Activated naive CD4-positive, alpha-beta T cell treated with anti-CD3 and anti-CD28 coated beads, Interleukin-2, amount 50 U/mL, for 16 hours (primary cell): ENCODE measurements at places on chromosomes 3 and 15.

GRCh38 chr15:26224266-26224665 is 361.1 kb upstream of the ATP10A start:
- no peak for DNase-seq

DNA sequence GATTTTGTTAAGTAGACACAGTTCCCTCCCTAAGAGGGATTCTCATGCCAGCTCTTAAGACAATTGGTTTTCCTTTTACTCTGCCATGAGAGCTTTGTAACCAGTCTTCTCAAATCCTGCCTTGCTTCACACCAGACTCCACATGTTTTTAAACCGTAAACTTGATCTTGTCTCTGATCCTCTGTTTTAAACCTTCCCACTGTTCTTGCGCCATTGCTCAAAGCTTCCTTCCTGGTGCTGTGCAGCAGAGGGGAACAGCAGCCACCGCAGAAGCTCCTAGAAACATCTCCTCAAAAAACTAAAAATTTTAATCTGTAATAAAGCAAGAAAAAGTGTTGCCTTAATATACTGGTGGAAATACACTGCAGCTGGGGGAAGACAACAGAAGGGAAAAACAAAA is 154.5 kb upstream of the SATB1 start:
- DNase-seq = no peak

- DNase-seq = no peak
These were observed 41.9 kb upstream of the SLC6A1 start for GRCh38 chr3:10950476-10951294.

DNA sequence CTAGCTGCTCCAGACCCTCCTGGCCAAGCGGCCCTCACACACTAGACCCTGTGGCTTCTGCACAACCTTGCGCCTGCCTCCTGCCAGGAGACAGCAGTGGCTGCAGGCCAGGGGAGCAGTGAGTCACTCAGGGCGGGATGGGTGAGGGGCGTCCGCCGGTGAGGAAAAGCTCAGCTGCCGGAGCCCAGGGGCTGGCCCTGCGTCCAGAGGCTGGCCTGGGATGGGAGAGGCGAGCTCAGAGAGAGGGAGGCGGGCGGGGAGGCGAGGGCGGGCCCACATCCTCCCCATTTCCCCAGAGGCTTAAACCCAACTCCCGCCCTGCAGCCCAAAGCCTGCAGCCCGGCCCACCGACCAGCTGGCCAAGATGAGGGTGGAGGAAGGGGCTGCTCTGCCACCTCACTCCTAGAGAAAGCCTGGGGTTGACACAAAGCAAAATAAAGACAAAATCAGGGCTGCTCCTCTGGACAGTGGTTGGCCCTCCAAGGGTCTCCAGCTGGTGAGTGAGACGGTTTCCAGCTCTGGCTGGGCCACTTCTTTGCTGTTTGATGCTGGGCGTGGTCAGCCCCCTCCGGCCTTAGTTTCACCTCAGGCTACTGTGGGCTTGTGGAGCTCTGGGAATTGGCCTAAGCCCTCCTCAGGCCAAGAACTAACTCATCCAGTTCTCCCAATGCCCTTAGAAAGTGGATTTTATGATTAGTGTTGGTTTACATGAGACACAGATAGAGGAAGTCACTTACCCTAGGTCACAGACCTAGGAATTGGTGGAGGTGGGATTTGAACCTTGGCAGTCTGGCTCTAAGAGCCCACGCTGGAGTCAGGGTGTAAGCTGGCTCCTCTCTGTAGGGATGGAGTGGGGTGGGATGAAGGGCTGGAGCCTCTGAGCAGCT is 50.6 kb downstream of the IQSEC1 start:
- DNase-seq = no peak

DNA sequence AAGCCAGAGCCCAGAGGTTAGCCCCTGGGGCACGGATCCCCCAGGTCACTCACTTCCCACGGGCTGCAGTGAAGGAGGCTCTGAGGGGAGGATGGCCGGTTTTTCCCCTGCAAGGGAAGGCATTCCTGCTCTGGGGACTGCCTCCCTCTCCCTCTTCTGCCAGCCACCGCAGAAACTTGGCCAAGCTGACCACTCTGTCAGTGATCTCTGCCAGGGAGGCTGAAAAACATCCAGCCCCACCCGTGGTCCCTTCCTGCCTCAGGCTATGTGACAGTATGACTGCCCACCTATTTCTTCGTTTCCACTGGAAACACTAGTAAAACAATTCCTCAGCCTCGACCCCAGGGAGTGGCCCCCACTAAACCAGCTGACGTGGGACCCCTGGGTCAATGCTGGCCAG is 14.6 kb upstream of the FANCD2 start:
- DNase-seq = no peak

- DNase-seq = no peak
These were observed 84.5 kb downstream of the CHSY1 start for GRCh38 chr15:101167411-101167752.

DNA sequence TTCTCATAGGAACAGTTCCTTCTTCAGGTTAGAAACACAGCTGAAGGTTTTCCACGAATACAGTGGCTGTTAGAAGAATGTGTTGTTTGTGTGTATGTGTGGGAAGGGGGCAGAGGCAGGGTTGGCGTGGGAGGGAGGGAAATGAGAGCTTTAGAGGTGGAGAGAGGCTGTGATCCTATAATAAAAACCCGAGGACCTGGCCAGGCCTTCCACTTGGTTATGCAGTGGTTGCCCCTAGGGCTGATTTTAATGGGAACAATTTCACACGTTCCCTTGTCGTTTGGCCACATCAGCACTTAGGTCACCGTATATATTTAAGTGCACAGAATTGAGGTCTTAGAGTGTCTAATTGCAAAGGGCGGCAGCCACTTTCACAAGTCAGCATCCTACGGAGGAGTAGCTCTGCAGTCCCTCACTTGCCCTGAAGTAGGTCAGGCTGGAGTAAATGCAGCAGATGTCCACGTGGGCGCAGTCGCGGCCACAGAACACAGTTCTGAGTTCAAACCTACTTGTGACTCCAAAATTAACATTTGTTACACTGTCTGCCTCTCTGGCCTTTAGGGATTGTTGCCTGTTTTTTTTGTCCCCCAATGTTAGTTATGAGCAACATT is 85.6 kb downstream of the PDCD6IP start:
- DNase-seq = no peak

DNA sequence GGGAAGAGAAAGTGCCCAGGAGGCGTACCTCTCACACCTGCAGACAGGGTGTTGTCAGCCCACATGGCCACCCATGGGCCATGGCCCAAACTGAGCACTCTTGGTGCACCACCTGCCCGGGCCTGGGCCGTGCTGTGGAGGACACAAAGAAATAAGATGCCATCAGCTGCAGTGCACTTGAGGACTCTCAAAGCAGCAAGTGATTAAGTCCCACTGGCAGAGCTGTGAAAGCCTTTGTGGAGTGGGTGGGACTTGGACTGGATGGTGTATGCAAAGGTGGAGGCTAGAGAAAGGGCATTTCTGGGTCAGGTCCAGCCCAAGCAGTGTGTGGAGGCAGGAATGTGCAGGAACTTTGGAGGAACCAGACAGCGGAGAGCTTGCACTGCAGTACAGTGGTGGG is 122.3 kb downstream of the MEGF11 start:
- DNase-seq = no peak

GRCh38 chr3:16338999-16339398 is 74.0 kb downstream of the OXNAD1 start:
- DNase-seq = no peak

GRCh38 chr3:13307041-13307440 is 113.1 kb downstream of the NUP210 start:
- no peak for DNase-seq

GRCh38 chr3:151753846-151754245 is 20.1 kb downstream of the AADACL2 start:
- DNase-seq = no peak

DNA sequence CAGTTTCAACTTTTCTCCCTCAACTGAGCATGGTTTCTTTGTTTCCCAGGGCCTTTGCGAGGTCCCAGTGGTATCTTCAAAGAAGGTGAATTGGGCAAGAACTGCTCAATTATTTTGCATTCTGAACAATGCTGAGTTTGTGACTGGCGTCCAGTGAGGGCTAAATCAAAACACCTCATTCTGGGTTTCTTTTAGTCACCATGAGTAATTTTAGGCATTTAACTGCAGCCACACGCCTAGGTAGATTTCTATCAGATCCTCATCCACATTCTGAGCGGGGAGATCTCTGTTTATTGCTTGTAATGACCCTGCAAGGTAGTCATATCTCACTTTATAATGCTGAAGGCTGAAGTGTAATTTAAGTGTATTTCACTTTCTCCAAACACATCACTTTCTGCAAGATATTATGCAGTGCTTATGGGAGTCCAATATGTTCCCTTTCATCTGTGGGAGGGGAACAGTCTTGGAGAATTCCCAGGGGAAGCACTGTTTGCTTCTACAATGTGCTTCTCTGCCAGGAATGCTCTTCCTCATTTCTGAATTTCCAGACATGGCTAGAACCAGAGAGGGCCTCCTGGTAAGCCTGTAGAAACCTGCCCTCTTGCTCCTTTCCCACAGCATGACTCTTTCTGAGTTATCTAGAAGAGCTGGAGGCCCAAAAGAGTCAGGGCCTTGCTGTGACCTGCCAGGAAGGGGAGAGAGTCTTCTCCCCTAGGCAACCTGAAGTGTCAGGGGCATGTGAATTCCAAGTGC is 91.7 kb downstream of the FRMD4B start:
- DNase-seq = no peak

DNA sequence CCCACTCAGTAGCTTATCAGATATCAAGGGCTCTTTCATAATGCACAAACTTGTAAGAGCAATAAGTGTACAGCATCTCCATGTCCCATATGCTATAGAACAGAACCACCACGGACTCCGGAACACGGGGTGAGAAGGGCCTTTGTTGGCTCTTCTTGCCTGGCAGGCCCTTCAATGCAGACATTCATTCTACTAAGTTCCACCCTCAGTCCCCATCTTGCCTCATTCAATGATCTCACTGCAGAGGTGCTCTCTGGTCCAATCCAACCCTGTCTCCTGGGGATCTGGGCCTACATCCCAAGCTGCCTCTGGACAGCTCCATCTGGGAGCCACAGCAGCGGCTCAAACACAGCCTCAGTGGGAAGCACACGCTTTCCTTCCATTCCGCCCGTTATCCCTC is 16.8 kb downstream of the HACD2 start:
- no peak for DNase-seq

DNA sequence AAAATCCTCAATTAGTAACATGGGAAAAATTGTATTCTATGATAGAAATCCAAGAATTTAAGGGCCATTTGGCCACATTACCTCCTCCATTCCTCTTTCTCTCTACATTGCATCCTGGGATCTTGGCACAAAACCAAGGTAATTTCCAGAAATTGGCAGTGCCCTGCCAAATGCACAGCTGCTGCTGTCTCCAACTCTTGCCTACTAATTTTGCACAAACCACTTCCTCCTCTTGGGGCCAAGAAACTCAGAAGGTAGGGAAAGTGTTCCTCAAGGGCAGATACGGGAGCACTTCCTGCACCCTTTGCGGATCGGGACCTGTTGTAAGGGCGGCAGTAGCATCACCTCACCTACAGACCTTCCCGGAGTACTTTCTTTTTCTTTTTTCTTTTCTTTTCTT is 57.8 kb downstream of the MAP3K13 start:
- DNase-seq = no peak

DNA sequence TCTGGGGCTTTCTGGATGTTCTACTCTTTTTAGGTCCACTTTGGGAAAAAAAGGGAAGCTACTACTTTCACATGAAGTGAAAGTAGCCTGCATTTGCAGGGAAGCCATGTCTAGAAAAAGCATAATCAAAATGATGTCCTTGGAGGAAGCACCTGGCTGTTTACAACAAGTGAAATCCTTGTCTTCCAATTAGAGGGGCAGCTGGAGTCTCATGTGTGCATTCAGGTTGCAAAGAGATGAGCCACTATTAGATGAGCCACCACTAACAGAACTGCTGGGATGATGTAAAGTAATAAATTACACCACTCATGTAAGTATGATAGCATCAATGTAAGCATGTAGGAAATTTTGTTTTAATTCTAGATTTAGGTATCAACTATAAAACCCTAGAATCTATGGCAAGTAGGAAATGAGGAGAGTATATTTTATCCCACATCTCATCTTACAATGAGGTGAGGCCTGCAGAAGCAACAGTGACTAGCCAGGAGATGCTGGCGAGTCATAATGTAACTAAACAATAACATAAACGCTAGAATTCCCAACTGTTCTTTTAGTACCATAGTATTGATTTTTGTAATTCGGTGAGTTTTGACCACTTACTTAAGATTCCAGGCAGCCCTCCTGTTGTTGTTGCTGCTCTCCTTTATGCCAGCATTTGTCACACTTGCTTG is 75.9 kb downstream of the TMEM108 start:
- DNase-seq = no peak

DNA sequence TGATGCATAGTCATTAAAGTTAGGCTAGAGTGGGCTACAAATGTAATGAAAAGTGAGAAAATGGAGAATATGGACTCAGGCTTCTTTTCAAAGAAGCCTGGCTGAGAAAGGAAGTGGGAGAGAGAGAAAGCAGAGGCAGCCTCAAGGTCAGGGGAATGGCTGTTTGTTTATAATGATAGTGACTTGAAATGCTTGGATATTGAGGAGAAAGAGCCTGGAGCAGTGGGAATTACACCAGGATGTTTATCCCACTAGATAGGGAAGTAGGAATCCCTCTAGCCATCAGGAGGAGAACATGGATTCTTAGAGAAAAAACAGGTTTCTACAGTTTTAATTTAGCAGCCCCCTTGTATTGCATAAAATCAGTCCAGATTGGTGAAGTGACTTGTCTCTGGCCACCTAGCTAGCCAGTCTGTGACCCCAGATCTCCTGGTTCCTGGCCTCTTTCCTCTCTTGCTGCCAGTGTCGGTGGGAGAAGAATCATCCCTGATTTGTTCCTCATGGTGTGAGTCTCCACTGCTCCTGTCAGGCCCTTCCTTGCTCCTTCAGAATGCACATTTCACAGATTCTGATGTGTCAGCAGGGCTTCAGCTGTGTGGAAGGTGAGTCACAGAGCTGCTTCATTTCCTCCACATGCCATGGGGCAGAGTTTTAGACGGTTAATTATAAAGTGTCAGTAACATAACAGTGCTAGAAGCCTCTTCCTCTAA is 32.9 kb downstream of the SEMA6D start:
- no peak for DNase-seq

DNA sequence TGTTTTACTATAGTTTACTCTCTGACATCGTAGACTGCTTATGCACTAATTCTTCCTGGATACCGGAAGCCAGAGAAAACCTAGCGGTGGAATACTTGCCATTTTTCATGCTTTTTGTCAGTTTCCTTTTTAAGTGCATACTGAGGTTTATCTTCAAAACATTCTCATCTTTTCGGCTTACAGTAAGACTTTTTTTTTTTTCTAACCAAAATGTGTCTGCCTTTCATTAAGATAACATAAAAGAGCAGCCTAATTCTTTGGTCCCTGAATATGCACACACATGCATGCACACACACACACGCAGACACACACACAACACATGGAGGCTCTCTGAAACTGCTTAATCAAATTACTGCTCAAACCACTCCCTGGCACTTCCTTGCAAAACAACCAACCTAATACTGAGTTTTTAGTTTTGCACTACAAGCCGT is 1.3 kb downstream of the ZNF445 start:
- DNase-seq = no peak

GRCh38 chr15:90271459-90272166 is 6.1 kb downstream of the NGRN start:
- no peak for DNase-seq

DNA sequence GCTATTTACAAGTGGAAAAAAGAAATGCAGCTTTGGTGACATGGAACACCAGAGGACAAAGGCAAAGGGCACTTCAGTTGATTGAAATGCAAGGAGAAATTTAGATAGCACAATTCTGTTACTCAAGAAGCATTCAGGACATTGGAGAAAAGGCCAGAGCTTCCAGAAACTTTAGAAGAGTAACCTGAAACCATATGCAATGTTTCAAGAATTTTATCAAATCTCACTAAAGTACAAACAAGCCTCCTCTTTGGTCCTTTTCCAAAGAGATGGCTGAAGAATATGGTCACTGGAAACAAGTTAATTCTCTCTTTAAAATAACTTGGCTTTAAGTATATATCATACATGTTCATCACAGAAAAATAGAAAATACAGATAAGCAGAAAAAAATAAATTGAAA is 14.6 kb upstream of the LMOD3 start:
- DNase-seq = no peak
